ENCODE measurements at places on chromosomes 13 and 19.

- no peak for DNase-seq
- H3K4me3 ChIP-seq: no peak overlapping the region
- H3K36me3 ChIP-seq: no peaks in the 10 kb centered on the region
- H3K27ac ChIP-seq: no peak overlapping the region
- no peaks in the 10 kb centered on the region for H3K4me1 ChIP-seq
Measured at GRCh38 chr19:35519291-35519690, 5.8 kb upstream of the DMKN start.

GRCh38 chr19:23774524-23774971, 15.9 kb upstream of the ZNF681 start:
- peaks cover 43% of the 10 kb centered on the region for H3K4me1 ChIP-seq
- peaks cover 45% of the 10 kb centered on the region for H3K36me3 ChIP-seq
- no peaks in the 10 kb centered on the region for H3K27me3 ChIP-seq
- no peak overlapping the region for H3K27ac ChIP-seq

DNA sequence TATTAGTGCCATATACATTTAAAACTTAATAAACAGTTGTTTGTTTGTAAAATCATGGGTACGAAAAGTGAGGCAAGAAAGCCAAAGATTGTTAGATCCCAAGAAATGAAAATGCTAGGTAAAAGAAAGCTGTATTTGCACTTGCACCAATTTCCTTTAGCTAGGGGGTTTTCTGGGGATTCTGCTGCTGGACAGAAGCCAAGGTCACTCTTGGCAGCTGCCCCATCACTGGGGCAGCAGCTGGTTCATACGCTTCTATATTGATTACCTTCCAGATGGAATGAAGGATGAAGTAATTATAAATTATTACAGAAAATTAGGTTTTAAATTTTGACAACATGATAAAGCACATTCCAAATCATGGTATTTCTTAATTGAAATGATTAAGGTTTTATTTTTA, 127.4 kb downstream of the SLITRK5 start:
- DNase-seq: no peak
- no peaks in the 10 kb centered on the region for H3K27me3 ChIP-seq
- H3K27ac ChIP-seq: no peak overlapping the region
- no peaks in the 10 kb centered on the region for H3K4me1 ChIP-seq

DNA sequence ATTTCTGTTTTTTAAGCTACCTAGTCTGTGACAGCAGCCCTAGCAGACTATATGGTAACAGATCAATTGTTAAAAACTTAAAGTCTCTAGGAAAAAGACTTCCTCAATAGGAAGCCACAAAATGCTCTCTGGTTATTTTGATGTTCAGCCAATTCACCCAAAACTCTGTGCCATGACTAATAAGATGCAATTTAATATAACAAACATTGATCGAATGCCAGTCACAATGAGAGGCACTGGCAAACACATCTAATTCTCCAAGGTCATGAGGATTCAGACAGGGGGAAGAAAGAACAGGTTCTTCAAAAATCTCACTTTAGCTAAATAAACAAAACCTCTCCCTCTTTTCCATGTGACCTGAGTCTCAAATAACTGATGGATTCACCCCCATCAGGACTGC, 107.5 kb downstream of the SUCLA2 start:
- peaks cover 9% of the 10 kb centered on the region for H3K4me1 ChIP-seq
- no peak overlapping the region for H3K27ac ChIP-seq
- no peaks in the 10 kb centered on the region for H3K27me3 ChIP-seq
- peaks cover 4% of the 10 kb centered on the region for H3K36me3 ChIP-seq
- DNase-seq: no peak
- no peak overlapping the region for H3K4me3 ChIP-seq

- no peaks in the 10 kb centered on the region for H3K27me3 ChIP-seq
- H3K36me3 ChIP-seq: no peaks in the 10 kb centered on the region
Measured at GRCh38 chr13:109569958-109570711, 216.2 kb downstream of the IRS2 start.

DNA sequence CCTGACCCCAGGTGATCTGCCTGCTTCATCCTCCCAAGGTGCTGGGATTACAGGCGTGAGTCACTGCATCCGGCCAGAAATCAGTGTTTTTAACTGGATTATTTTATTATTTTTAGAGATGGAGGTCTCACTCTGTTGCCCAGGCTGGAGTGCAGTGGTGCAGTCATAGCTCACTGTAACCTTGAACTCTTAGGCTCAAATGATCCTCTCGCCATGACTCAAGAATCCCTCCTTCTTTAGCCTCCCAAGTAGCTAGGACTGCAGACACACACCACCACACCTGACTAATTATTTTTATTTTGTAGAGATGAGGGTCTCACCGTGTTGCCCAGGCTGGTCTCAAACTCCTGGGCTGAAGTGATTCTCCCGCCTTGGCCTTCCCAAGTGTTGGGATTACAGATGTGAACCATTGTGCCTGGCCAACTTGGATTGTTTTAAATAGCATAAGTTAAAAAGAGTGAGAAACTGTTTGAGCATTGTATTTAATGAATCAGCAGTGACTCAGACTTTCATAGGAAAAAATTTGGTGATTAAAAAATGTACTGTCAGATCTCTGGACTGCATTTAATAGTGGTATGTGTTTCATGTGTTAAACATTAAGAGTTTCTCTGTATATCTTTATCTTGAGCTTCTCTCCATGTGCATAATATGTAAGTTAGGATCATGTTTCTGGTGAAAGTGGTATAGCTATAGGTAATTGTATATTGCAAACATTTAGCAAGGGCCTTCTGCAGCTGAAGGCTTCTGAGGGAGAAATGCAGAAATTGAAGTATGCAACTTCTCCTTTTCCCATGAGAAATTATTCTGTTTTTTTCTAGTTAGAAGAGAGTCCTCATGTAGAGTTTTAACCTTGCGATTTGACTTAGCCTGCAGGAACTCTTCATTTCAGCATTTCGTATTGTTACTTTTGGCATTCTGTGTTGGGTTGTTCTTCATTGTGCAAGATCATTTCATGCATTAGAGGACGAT, 121.2 kb downstream of the PCCA start:
- H3K36me3 ChIP-seq: peaks cover 11% of the 10 kb centered on the region
- no peak overlapping the region for H3K4me3 ChIP-seq
- no peaks in the 10 kb centered on the region for H3K27me3 ChIP-seq
- peaks cover 11% of the 10 kb centered on the region for H3K4me1 ChIP-seq
- no peak overlapping the region for H3K27ac ChIP-seq

Data from activated CD8-positive, alpha-beta T cell treated with anti-CD3 and anti-CD28 coated beads for 36 hours (primary cell).